Tongue (tissue), 3 donors: ENCODE measurements at places on chromosomes 6 and 20. TPM values are rescaled to one million over a fixed set of nuclear protein-coding genes. Genes with fewer than 3 reads are reported as not detected.
A peak's percentile ranks its signal among the peaks of the same experiment; 100 is the strongest.

DNA sequence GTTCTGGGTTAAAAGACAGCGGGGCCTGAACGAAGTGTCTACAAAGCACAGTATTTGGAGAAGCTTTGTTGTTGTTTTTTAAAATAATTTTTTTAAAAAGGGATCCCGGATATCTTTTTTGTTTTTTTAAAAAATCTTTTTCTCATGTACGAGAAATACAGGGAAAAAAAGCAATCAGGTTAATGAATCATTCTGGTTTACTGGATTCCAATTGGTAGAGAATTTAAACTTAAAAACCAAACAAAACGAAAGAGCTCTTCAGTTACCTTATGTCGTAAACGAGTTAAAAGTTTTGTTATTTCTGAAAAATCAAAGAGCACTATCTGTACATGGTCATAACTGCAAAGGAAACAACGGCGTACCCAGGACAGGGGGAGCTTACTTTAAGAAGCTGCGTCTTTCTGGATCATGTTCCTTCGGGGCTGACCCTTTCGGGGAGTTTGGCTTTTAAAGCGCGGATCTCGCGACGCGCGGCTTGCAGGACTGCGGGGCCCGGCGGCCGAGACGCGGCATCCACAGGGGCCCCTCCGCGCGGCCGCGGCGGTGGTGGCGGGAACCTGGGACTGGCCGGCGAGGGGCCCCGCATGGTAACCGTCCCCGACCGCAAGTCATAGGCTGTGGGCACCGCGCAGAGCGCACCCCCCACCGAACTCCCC lies 927 bp downstream of the IL20RA start:
- DNase-seq, result peak; percentile 69

DNA sequence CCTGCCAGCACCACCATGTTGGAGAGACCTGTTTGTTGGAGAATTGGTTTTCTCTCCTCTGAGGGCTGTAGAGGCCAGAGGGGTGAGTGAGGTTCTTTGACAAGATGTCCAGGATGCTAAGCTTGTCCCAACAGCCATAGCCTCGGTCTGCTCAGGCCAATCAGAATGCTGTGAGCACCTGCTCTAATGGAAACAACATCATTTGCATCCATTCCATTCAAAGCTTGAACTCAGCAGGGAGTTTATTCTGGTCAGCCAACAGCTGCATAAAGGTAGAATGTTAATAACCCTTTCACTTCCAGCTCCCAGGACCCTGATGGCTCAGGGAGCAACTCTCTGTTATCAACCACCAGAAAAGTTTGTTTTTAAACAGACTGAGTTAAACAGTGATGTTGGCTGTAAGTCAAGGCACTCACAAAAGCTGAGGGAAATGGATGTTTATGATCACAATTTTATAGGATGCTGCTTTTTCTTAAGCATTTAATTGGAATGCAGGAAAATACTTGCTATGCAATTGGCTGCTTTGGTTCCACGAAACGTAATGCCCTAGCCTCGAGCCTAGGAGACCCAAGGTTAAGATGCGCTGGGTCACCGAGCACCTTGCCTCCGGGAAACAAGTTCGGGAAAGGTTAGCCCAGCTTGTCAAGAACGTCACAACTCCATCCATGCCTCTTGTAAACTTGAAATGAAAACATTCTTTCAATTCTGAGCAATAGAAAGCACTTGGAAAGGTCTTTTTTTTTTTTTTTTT lies 155.2 kb downstream of the NFATC2 start:
- no peak for DNase-seq

- no peak for DNase-seq
Observed at GRCh38 chr6:159479146-159479545, 213.9 kb downstream of the SOD2 start.

- no peak for DNase-seq
Observed at GRCh38 chr20:2296524-2297356, 939 bp downstream of the TGM3 start.

Gene ZNF334
- 6.7 TPM for total RNA-seq

Gene FAM83D
- 9.5 TPM for total RNA-seq

DNA sequence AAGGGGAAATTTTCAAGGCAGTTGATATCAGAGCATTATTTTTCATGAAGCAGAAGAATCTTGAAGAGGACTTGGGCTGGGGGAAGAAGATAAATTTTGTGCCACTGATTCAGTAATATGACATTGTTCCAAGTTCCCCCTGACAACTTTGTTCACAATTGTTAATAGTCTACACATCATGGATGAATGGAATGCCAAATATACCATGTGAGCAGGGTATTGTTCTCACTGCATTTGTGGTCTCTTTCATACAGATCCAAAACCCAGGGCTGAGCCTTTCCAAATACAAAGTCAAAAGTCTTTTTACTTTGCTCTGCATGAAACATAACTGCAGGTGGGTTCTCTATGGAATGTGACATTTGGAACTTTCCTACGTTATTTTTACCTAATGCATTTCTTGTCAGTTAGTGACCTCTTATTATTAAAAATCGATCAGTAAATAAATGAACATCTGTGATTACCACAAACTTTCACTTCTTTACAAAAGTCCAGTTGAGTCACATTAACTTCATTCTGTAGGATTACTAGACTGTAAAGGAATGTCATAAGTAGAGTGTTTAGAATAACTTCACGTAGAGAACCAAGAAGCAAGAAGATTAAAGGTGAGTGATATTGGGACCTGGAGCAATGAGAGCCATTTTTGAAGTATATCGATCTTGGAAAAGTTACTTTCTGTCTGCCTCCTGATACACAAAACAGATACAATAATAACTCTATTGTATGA lies 100.9 kb downstream of the RCAN2 start:
- DNase-seq, result no peak

Gene PXDC1
- total RNA-seq, result 32.5 TPM

DNA sequence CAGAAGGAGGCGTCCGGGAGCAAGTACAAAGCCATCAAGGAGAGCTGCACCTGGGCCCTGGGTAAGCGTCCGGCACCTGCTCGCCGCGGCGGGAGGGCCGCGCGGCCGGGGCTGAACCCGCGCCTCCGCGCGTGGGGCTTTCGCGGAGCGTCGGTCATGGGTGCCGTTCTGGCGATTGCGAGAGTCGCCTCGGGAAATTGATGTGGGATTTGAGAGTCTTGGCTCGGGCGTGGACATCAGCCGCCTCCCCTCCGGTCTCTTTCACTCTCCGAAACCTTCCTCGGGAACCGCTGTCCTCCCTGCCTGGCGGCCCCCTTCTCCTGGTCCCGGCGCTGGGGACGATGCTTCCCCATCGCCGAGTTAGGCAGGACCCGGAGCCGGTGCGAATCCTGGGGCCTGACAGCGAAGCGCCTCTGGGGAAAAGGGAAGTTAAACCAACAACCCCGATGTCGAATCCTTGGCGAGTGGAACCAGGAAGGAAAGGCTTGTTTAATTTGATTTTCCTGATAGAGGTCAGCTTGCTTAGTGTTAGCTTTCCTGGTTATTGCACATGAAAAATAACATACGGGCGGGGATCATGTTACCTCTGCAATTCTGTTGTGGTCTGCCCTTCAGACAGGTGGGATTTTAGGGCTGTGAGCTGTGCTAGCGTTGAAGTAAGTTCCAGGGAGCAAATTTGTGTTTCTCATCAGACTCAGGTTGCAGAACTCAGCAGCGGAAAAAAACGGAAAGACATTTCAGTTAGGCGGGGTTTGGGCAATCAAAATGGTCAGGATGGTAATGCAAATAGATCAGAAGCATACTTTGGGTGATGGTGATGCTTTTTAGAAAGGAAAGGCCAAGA lies 594 bp downstream of the ARFGEF3 start:
- DNase-seq, result peak; percentile 11
